Hypothalamus (tissue), 51 donors: ENCODE measurements at places on chromosomes 4 and X.

- DNase-seq: no peak
These were observed 12.4 kb upstream of the PJA1 start for GRCh38 chrX:69177511-69178162.

DNA sequence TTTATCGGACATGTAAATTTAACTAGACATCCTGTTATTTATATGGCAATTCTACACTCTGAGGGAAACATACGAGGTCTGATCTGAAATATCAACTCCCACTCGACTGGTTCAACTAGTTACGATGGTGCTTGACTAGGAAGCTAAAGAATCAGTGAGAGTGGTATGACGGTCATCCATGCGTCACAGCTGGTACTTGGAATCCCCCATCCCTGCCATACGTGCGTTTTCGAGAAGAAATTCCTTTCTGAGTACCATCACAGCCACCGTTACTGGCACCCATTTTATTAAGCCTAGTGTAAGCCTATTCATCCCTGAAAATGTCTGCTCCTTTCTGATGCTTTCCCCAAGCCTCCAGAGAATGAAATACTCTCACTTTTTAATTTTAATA, 695 bp upstream of the PIGA start:
- no peak for DNase-seq

DNA sequence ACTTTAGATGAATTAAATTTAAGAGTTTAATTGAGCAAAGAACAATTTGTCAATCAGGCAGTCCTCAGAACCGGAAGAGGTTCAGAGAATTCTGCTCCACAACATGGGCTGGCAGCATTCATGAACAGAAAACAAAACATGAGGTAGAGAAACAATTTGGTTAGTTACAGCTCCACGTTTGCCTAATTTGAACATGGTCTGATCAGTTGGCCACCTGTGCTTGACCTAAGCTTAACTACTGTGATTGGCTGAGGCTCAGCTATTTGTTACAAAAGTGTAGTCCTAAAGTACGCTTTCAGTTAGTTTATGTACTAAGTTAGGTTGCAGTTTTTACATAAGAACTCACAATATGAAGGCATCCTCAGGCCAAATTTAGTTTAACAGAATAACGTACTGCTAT, 258.6 kb downstream of the ADAM29 start:
- DNase-seq: no peak

DNA sequence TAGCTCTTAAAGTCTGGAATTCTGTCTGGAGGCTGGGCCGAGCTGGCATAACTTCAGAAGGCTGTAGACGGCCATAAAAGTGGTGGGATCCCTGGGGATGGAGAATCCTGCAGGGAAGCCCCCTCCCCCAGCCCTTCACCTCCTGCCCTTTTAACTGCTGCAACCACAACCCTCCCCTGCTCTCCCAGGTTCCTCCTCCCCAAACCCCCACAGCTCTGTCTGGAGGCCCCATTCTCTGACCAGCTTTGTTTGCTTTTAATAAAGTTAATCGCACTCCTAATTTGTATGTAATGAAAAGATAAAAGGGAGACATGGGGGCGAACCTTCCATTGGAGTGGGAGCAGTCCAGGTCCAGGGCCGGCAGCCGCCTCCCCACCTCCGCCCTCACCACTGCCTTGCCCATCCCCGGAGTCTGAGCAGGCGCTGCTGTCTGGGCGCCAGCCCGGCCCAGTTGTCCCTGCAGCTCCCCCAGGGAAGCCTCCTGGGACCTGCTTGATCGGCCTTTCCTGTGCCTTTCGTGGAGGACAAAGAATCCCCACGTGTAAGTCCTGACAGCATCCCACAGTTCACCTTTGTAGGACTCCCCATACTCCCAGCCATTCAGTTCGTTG, 84.3 kb downstream of the PJA1 start:
- no peak for DNase-seq

DNA sequence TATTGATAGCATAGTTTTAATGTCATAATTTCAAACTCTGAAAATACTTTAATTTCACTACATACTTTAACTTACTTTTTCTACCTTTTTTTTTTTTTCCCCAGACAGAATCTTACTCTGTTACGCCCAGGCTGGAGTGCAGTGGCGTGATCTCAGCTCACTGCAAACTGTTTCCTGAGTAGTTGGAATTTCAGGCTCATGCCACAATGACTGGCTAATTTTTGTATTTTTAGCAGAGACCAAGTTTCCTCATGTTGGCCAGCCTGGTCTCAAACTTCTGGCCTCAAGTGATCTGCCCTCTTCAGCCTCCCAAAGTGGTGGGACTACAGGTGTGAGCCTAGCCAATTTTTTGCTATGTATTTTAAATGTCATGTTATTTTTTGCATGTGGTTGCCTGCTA, 741.6 kb downstream of the TRAM1L1 start:
- no peak for DNase-seq

- DNase-seq: no peak
These were observed 478.9 kb downstream of the KCNIP4 start for GRCh38 chr4:21469438-21470300.

DNA sequence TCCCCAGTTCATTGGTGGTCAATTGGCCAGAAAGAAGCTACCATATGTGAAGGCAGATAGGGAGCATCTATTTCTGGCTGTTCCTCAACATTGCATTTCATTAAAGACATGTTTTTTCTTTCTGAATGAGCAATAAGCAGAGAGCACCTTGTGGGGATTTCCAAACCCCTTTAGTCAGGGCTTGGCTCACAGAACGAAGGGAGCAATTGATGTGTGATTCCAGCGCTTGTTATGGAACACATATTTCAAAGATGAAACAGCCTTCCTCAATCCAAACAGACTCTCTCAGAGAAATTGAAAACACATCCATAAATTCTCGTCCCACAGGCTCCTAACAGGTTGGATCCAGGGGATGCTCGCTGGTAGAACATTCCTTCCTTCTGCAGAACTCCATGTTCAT, 84.1 kb downstream of the CLCN4 start:
- DNase-seq: no peak

GRCh38 chr4:156362581-156362980, 408.9 kb upstream of the CTSO start:
- DNase-seq: no peak

DNA sequence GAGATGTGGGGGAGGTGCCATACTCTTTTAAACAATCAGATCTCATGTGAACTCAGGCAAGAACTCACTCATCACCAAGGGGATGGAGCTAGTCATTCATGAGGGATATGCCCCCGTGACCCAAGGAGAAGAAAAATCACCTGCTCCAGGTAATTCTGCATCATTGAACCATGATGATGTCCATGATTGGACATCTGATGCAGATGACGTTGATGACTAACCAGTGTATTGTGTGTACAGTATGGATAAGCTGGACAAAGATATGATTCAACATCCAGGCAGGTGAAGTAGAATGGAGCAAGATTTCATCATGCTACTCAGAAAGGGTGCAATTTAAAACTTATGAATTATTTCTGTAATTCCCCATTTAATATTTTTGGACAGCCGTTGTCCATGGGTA, 286.4 kb upstream of the SMIM31 start:
- no peak for DNase-seq

DNA sequence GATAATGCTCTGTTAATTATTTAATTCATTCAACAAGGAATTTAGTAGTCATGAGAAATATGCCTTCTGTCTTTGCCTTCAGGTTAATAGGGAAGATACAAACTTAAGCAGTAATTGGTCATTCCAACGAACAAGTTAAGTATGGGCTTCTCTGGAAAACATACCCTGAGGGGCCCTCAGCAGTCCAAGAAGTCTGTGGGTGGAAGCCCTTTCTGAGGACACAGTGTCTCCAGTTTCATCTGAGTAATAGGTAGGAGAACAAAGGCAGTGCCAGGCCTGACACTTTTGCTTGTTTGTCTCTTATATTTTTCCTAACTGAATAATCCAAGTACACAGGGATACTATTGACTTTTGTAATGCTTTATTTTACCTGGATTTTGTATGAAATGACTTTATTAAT, 262.5 kb downstream of the FBXW7 start:
- DNase-seq: no peak

- peak; percentile 59 for DNase-seq
These were observed 494 bp downstream of the SPOCK3 start for GRCh38 chr4:167233685-167234315.

GRCh38 chrX:102934624-102935023, 2.4 kb upstream of the RAB40AL start:
- no peak for DNase-seq

DNA sequence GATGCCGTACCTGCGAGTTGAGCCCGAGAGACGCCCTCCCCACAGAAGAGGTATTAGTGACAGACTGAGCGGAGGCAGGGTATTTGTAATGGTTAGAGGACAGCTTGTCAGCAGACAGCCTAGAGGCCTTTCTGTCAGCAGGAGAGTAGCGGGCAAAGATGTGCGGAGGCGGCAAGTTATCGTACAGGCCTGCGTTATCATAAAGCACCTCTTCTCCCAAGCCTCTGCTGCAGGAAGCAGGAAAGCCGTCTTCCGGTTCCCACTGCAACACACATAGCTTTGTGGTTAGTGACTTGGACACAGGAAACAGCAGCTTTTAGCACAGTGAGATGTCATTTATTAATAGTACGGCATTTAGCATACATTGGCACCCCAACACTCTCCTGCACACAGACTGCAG, 158.3 kb downstream of the AFAP1 start:
- DNase-seq: no peak

GRCh38 chrX:132576939-132577338, 88.1 kb upstream of the MBNL3 start:
- no peak for DNase-seq

DNA sequence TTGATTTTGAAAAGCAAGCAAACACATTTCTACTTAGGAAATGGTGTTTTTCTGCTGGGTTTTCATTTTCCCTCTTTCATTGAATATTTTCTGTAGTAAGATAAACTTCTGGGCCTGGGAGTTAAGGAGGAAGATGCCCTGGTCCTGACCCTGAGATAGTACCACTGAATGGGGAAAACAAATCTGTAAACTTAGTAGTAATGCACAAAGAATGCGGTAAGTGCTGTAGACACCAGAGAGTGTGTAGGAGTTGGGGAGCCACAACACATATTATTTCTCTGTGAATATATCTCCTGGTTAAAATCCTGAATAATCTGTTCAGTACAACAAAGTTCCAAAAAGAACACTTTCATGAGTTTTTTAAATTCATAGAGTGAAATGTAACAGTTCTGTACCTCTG, 178.3 kb downstream of the MAPK10 start:
- DNase-seq: no peak

DNA sequence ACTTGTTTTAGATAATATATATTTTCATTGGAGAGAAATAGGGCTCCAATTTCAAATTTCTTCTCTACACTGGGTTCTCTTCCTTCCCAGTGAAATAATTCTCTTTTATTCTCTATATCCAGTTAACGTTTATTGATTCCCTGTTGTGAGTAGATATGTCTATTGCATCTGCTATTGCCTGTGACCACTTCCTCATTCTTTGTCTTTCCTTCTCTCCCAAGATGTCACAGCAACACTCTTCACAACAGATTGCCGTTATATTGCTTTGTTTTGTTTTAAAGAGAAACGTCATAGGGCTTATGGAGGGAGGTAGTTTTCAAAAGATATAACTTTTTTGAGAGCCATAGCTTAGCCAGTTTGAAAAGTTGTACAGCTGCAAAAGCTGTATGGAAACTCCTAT, 343.8 kb downstream of the ARHGAP24 start:
- DNase-seq: no peak

- no peak for DNase-seq
These were observed 67.3 kb downstream of the SLC34A2 start for GRCh38 chr4:25722964-25723363.

DNA sequence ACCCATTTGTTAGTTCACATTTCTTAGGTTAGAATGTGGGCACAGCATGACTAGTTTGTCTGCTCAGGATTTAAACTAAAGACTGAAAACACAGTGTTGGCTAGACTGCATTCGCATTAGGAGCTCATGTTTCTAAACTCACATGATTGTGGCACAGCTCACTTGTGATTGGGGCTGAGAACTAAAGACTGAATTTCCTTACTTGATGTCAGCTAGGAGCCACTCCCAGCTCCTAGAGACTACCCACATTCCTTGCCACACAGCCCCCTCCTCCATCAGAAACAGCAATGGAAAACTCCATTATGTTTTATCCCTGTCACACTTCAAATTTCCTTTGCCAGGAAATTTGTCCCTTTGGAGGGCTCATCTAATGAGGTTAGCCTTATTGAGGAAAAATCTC, 170.2 kb upstream of the NUDT6 start:
- no peak for DNase-seq

GRCh38 chr4:148069086-148069894, 337.4 kb downstream of the ARHGAP10 start:
- no peak for DNase-seq

GRCh38 chrX:23656684-23657083, 10.6 kb upstream of the PRDX4 start:
- DNase-seq: no peak
